ENCODE measurements at places on chromosomes 7 and 10. TPM values are rescaled to one million over a fixed set of nuclear protein-coding genes. Genes with fewer than 3 reads are reported as not detected.

SCIN gene
- 0.15 TPM for total RNA-seq

STAG3 gene
- 4.0 TPM for total RNA-seq

C10orf143 gene
- 5.5 TPM for total RNA-seq

AASS gene
- total RNA-seq: 1.6 TPM

- peaks cover 5% of the 10 kb centered on the region for H3K36me3 ChIP-seq
- H3K4me1 ChIP-seq: peaks cover 3% of the 10 kb centered on the region
- no peak overlapping the region for H3K27ac ChIP-seq
- no peak for DNase-seq
Observed at GRCh38 chr7:87538052-87538451, 62.6 kb upstream of the ABCB4 start.

- H3K27ac ChIP-seq: no peak overlapping the region
- peaks cover 3% of the 10 kb centered on the region for H3K36me3 ChIP-seq
- peaks cover 60% of the 10 kb centered on the region for H3K27me3 ChIP-seq
- no peak for DNase-seq
Observed at GRCh38 chr10:71138166-71138830, 74.1 kb upstream of the UNC5B start.

All from T-helper 17 cell (primary cell).